Sigmoid colon (tissue), 7 donors: ENCODE measurements at places on chromosomes 11 and 22. TPM values are rescaled to one million over a fixed set of nuclear protein-coding genes. Genes with fewer than 3 reads are reported as not detected.
A peak's percentile ranks its signal among the peaks of the same experiment; 100 is the strongest.

DNA sequence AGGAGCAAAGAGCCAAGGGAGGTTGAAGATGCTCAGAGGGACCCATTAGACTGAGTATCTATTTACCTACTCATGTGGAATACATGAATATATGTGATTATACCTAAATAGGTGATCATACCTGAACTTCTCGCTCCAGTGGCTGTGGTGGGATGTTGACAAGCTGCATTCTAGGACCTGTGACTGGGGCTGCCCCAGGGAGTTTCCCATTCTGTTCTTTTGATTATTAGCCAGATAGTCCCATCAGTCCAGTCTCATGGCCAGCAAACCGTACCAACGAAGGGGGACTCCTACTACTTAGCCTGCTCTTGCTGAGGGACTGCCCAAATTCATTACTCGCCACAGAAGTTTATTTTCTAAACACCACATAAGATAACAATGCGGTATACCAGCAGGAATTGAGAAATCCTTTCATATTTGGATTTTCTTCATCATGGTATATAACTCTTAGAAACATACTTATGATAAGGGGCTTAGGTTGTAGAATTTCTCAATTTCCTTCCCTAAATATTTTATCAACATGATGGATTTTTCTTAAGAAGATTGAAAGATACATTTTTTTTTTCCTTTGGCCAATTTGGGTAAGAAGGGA, 273.9 kb downstream of the NTM start:
- no peaks in the 10 kb centered on the region for H3K27me3 ChIP-seq
- no peaks in the 10 kb centered on the region for H3K4me1 ChIP-seq
- H3K27ac ChIP-seq: no peak overlapping the region
- H3K4me3 ChIP-seq: no peak overlapping the region
- H3K36me3 ChIP-seq: no peaks in the 10 kb centered on the region
- DNase-seq: no peak

DNA sequence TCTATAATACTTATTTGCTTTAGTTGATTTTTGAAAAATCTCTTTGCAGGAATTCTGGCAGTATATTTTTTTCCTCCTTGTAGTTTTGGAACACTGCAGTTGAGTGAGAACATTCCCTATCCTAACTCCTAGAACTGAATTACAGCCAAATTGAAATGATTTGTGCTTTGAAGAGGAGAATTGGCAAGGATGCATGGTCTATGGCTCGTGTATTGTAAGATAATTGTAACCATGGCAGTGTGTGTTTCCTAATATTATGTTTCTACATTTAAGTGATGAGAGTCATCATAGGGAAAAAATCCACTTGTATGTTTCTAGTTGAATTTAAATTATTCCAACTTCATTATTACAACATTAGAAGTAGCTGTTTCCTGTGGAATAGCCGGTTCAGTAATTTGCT, 80.9 kb upstream of the MYO18B start:
- H3K4me3 ChIP-seq: no peak overlapping the region
- peaks cover 34% of the 10 kb centered on the region for H3K4me1 ChIP-seq
- no peaks in the 10 kb centered on the region for H3K27me3 ChIP-seq
- DNase-seq: no peak
- H3K36me3 ChIP-seq: no peaks in the 10 kb centered on the region

- no peak overlapping the region for H3K4me3 ChIP-seq
- H3K27me3 ChIP-seq: no peaks in the 10 kb centered on the region
- DNase-seq: no peak
- H3K36me3 ChIP-seq: no peaks in the 10 kb centered on the region
- H3K27ac ChIP-seq: no peak overlapping the region
Observed at GRCh38 chr11:100963375-100963774, 166.2 kb downstream of the PGR start.

YAP1 gene
- polyA plus RNA-seq: 21.1 TPM

DNA sequence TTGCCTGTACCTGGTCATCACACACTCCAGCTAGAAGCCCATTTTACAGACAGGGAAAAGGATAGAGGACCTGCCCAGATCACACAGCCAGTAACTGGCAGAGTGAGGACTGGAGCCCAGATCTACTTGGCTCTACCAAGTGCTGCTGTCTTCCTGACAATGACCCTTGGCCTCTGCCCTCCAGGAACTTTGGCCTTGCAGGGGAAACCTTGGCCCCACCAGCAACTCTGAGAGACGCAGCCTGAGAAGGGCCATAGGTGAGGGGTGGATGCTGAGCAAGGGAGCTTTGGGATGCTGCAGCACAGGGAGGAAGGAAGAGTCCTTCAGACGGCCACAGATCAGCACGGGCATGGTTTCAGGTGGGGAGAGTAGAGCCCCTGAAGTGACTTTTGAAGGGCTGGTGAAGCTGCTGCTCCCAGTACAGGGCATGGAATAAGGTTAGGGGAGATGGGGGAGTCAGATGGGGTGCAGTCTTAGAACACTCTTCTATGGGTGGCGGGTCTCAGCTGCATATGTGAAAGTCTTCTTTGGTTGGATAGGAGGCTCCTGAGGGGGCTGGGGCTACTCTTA, 2.0 kb upstream of the CAPN5 start:
- H3K4me1 ChIP-seq: peaks cover 21% of the 10 kb centered on the region
- no peaks in the 10 kb centered on the region for H3K36me3 ChIP-seq
- no peak overlapping the region for H3K27ac ChIP-seq
- peak; percentile 44 for DNase-seq

KIRREL3 gene
- polyA plus RNA-seq: 1.8 TPM

DNA sequence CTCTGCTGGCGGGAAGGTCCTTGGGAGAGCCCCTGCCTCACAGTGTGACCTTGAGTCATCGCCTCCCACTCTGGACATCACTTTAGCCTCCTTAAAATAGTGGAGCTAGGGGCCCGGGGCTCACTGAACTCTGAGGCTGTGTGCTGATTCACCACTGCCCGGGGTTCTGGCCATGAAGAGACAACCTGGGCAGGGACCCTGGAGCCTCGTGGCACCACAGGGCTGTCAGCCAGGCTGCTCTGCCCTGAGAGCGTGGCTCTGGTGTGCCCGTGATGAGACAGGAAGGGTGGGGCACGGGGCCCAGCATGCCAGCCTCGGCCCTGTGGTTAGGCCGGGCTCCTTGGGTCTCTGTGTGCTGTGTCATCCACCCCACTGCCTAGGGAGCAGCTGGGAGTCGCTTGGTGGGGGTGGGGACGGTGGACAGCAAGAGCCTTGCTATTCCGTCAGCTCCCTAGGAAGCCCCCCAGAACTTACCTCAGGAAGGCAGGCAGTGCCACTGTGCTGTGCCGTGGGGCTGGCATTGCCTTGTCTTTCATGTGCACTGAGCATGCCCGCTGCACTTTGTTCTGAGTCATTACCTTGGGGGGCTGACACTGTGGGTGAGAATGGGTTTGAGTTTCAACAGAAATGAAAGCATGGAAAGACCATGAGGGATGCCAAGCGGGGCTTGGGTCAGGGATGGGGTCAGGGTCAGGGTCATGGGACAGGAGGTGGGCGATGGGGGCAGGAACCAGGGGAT, 31.7 kb downstream of the TPCN2 start:
- no peak overlapping the region for H3K4me3 ChIP-seq
- DNase-seq: no peak

GRCh38 chr11:72635309-72635915, 38.8 kb downstream of the PDE2A start:
- H3K27ac ChIP-seq: peak overlapping the region; percentile 90
- DNase-seq: no peak
- peaks cover 65% of the 10 kb centered on the region for H3K4me1 ChIP-seq
- no peak overlapping the region for H3K4me3 ChIP-seq
- no peaks in the 10 kb centered on the region for H3K36me3 ChIP-seq

- H3K36me3 ChIP-seq: no peaks in the 10 kb centered on the region
- H3K27me3 ChIP-seq: no peaks in the 10 kb centered on the region
Observed at GRCh38 chr11:9616042-9616675, 42.7 kb downstream of the WEE1 start.

GRCh38 chr22:23281406-23282088, 101.2 kb downstream of the BCR start:
- peaks cover 55% of the 10 kb centered on the region for H3K4me1 ChIP-seq
- H3K4me3 ChIP-seq: no peak overlapping the region
- DNase-seq: peak; percentile 93
- peak overlapping the region; percentile 91 for H3K27ac ChIP-seq
- H3K27me3 ChIP-seq: no peaks in the 10 kb centered on the region
- no peaks in the 10 kb centered on the region for H3K36me3 ChIP-seq

DNA sequence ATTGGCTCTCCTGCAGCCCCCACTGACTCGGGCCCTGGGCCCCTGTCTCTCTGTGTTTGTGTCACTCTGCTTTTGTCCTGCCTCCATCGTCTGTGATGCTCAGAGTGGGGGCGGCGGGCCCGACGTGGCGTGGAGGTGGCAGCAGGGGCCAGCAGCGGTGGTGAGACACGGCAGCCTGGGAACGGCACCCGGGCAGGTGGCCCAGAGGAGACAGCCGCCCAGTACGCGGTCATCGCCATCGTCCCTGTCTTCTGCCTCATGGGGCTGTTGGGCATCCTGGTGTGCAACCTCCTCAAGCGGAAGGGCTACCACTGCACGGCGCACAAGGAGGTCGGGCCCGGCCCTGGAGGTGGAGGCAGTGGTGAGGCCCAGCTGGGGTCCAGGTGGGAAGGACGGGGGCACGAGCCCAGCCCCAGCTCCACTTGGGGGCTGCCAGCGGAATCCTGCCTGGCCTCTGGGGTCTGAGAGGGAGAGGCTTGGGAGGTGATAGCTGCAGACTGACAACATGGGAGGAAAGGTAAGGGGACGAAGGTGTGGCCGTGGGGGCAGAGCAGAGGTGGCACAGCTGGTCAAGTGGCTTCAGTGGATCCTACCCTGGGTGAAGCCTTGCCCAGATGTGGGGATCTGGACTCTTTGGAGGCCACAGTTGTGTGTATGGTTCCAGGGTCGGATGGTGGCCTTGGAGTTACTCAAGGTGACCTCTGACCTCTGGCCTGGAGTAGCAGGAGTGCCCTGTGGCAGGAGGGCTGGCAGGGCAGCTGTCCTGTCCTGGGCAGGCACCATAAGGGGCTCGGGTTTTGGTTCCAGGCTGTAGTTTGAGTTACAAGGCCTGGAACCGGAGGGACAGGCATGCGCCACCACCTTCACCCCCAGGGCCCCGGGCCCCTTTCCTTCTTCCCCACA, 16.2 kb downstream of the RELT start:
- no peak overlapping the region for H3K4me3 ChIP-seq
- no peaks in the 10 kb centered on the region for H3K36me3 ChIP-seq
- H3K4me1 ChIP-seq: no peaks in the 10 kb centered on the region
- H3K27me3 ChIP-seq: no peaks in the 10 kb centered on the region

- no peaks in the 10 kb centered on the region for H3K4me1 ChIP-seq
- DNase-seq: peak; percentile 70
- peak within 1 kb of the TSS; percentile 55 for H3K27ac ChIP-seq
- no peaks in the 10 kb centered on the region for H3K36me3 ChIP-seq
Observed at GRCh38 chr11:124897674-124898262, at the start of gene ROBO4. Gene ROBO4, minus strand, starts transcription at chr11:124897865. Its CDS starts 70 bp downstream, at chr11:124897795.

GRCh38 chr22:19526702-19527111, 2.5 kb upstream of the CLDN5 start:
- peaks cover 17% of the 10 kb centered on the region for H3K4me1 ChIP-seq
- H3K4me3 ChIP-seq: no peak overlapping the region
- no peak for DNase-seq
- H3K27ac ChIP-seq: no peak overlapping the region
- peaks cover 59% of the 10 kb centered on the region for H3K27me3 ChIP-seq

GRCh38 chr22:19986410-19987341, 29.9 kb downstream of the ARVCF start:
- peak overlapping the region; percentile 92 for H3K27ac ChIP-seq
- no peaks in the 10 kb centered on the region for H3K36me3 ChIP-seq
- DNase-seq: peak; percentile 89
- H3K27me3 ChIP-seq: no peaks in the 10 kb centered on the region
- no peaks in the 10 kb centered on the region for H3K4me1 ChIP-seq

- no peak within 1 kb of the TSS for H3K27ac ChIP-seq
- H3K4me1 ChIP-seq: peaks cover 11% of the 10 kb centered on the region
- H3K36me3 ChIP-seq: no peaks in the 10 kb centered on the region
- no peaks in the 10 kb centered on the region for H3K27me3 ChIP-seq
- DNase-seq: no peak
Observed at GRCh38 chr11:94567181-94567670, at the start of gene PIWIL4. Gene PIWIL4, plus strand, starts transcription at chr11:94567368. Its CDS starts 151 bp downstream, at chr11:94567519.

DNA sequence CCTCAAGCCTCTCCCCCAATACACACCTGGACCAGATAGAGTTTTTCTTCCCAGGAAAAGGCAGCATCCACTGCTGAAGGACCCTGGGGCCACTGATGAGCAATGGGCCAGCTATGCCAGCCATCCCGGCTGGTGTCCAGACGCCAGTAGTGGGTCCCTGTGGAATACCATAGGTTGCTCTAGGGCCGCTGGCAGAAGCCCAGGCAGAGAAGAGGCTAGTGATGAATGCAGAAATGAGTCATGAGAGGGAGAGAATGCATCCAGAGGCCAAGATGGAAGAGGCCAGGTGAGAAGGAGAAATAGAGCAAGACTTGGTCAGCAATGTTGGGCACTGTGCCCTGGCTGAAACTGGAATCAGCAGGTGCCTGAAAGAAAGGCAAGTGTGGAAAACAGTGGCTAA, 8.9 kb downstream of the HPX start:
- DNase-seq: no peak
- no peaks in the 10 kb centered on the region for H3K36me3 ChIP-seq
- H3K4me1 ChIP-seq: no peaks in the 10 kb centered on the region
- H3K27ac ChIP-seq: no peak overlapping the region
- H3K27me3 ChIP-seq: no peaks in the 10 kb centered on the region

DNA sequence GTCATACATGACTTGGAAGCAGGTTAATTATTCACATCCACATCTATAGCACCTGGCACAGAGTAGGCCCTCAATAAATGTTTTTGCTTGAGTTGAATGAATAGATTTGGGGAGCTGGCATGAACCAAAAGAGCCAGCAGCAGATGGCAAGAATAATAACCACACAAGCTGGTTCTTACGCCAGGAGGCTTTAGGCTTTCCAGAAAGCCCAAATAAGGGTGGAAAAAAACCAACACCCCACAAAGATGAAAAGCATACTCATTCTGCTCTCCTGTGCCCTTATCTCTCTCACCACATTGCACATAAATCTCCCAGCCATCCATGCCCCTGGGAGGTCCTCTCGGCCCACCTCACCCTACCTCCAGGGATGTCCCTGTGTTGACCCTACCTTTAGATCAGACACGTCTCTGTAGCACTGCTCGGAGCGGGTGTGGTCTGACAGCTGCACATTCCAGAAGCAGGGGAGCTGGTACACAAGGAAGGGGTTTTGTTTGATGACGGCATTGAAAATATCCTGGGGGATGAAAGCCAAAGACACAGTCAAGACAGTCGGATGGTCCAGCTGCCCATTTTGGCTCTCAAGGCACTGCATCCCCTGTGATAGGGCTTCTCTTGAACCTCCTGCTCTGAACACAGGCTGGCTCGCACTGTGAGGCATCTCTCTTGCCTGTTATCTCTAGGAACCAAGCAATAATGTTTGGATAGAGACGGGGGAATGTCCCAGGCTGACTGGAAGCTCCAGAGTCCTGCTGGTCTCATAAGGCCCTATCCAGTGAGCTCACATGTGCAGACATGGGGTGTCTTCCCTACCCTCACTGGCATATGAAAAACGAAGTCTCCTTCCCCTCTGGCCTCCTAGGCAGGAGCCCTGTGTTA, 323.6 kb upstream of the SYN3 start:
- no peaks in the 10 kb centered on the region for H3K27me3 ChIP-seq
- no peak overlapping the region for H3K27ac ChIP-seq
- peaks cover 16% of the 10 kb centered on the region for H3K36me3 ChIP-seq
- DNase-seq: no peak
